ENCODE measurements at places on chromosomes 1 and 21.

DNA sequence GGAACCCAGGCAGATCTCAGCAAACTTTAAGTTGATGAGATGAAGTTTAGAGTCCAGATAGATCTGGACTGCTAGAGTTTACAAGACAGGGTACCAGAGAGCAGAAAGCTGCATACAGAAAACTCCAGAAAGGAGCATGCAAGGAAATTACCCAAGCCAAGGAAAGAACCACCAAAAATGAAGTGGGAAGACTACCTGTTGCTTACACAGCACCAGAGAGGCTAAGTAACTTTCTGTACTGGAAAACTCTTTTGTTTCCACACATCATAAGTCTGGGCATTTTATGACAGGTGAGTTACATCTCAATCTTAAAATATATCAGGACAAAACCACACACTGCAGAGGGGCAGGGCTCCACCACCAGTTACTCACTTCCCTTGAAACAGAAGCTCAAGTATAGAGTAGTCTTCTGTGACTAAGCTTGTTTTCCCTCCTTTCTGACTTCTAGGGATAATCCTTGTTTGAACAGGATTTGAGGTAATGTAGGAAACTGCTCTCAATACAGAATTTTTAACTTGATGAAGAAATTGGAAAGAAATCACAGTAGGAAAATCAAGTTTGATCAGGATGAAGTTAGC is 17.4 kb upstream of the GJA9 start:
- DNase-seq, result no peak

- DNase-seq, result no peak
Observed at GRCh38 chr1:182003953-182004586, 57.4 kb downstream of the ZNF648 start.

- DNase-seq, result no peak
Observed at GRCh38 chr1:224851848-224852261, 77.6 kb upstream of the DNAH14 start.

- DNase-seq, result no peak
Observed at GRCh38 chr21:33870768-33871167, 44.8 kb downstream of the ATP5PO start.

DNA sequence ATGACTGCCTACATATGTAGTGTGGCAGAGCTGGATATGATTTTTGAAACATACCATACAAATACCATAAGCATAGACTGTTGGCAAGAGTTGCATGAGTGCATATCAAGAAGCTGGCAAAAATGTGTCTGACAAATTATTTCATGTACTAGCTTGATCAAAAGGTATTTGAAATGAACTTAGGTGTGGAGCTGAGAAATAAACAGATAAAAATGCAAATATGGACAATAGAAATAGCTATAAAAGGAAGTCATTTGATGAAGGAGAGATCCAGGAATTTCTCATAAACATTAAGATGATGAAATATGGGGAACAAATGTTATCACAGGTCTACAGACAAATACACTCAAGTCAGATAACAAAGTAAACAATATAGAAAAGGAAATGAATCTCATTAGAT is 609.1 kb downstream of the PTPRC start:
- no peak for DNase-seq

DNA sequence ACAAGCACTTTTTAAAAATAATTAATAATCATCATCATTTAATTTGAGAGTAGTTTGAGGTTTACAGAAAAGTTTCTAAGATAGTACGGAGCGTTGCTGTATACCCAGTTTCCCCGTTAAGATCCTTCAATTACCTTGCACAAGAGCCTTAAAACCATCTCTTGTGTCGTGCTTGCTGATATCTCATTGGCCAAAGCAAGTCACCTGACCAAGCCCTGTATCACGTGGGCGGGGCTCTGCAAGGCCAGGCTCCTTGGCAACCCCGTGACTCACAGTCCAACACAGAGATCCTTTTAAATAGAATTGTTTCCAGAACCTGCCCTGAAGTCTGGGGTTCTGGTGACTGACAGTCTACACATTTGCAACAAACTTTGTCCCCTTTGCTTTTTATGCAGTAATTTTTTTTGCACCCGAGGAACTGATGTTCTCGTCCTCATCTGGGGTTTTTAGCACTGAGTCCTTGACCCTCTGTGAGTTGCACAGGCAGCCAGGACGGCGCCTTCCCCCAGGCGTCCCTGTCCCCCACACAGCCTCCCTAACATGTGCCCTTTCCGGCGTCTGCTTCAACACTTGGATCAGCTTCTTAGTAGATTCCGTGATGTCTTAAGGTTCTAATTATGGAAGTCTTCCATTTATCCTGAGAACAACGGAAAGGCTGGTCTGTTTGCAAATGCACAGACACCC is 183.3 kb upstream of the TMEM51 start:
- DNase-seq, result no peak

DNA sequence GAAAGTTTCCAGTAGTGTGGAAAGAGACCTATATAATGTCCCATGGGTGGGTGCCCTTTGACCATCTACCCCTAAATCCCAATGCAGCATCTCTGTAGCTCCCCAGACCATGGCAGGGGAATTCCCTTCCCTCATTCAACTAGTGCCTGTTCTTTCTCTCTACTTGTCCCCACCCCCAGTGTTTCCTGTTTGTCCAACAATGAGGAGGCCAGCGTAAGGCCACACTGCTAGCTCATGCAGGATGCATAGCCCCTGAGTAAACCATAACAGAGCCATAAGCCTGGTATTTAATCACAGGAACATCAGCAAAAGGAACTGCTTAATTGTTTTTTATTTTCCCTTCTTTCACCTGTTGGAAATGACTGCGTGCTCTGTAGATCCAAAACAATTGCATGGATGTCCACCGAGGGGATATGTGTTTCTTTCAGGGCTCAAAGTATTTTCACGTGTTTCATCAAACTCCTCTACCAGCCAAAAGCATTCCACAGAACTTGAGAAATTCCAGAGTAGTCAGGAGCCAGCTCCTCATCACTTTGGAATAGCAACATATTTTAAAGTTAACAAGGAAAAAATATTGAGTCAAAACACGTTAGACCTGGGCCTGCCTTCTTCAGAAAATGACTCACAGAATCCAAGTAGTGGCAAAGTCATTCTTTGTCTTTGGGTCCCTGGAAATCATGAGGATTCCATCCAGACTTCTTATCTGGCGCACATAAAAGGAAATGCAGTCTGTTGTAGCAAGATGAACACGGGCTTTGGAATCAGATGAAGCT is 162.5 kb upstream of the SGIP1 start:
- DNase-seq, result no peak

- peak; percentile 26 for DNase-seq
Observed at GRCh38 chr1:24846671-24847070, 83.4 kb downstream of the RUNX3 start.

DNA sequence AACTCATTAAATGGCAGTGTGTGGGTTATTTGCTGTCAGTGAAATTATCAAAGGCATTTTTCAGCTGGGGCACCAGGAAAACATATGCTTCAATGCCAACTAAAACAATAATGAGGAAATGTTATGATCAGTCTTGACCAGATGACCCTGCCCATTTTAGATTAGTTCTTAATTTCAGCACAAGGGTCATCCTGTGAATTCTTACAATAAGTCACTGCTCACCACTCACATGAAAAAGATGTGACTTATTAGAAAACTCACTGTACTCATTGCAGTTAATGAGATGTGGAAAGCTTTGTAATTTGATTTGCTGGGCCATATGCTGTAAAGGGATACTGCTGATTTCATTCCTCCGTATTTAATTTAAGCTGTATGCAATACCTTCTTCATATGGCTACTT is 178.5 kb upstream of the LMO4 start:
- DNase-seq, result no peak

- DNase-seq, result no peak
Observed at GRCh38 chr21:23101111-23101510, 2102.9 kb downstream of the NCAM2 start.

DNA sequence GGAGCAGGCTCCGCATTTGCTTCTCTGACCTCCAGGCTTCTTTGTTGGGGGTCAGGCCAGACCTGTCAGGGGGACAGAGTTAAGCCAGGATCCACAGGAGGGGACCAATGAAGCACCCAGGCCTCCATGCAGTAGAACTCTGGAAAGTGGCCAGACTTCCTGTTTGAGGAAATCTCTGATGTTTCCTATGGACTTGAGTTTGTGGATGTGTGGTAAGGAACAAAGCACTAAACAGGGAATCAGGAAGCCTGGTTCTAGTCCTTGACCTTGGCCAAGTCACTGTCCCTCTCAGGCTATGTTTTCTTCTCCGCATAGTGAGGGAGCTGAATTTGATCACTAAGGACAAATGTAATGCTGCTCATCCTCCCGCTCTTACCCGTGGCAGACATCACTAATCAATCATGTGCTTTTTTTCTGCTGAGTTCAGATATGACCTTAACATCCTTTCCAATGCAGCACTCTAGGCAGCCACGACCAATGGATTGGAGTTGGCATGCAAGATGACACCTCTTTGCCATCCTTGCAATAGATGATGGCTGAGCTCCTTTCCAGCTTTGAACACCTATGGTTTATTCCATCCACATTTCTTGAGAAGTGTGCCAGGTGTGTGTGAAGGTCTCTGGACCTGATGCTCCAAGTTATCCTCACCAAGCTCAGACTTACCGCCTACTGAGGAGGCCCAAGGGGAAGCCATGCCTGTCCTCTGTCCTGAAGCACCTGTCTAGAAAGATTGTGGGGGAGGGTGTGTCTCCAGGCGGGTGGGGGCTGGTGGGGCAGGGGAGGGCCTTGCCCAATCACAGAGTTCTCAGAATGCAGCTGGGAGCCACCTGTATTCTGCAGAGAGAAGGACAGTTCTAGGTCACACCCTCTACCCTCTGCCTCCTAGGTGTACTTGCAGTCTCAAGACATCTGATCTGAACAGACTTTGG is 9.9 kb downstream of the SH2D2A start:
- DNase-seq, result no peak

DNA sequence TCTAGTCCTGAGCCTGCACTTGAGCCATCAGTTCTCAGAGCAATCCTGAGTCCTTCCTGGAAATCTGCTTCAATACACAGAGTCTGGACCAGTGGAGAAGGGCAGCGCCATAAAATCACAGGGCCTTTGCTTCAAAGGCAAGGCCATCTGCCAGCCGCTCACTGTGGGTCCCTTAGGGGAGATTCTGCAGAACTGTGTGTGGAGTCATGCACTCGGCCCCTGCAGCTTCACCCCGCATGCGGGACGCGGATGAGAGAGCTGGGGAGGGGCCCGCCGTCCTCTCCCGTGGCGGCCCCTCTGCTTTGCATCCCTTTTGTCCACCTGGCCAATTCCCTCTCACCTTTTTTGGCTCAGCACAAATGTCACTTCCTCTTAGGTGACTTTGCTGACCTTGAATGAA is 311.2 kb upstream of the VAMP3 start:
- DNase-seq, result no peak

- no peak for DNase-seq
Observed at GRCh38 chr1:228957535-228957934, 222.3 kb downstream of the RHOU start.

- no peak for DNase-seq
Observed at GRCh38 chr1:20666804-20667203, 5.6 kb upstream of the DDOST start.

DNA sequence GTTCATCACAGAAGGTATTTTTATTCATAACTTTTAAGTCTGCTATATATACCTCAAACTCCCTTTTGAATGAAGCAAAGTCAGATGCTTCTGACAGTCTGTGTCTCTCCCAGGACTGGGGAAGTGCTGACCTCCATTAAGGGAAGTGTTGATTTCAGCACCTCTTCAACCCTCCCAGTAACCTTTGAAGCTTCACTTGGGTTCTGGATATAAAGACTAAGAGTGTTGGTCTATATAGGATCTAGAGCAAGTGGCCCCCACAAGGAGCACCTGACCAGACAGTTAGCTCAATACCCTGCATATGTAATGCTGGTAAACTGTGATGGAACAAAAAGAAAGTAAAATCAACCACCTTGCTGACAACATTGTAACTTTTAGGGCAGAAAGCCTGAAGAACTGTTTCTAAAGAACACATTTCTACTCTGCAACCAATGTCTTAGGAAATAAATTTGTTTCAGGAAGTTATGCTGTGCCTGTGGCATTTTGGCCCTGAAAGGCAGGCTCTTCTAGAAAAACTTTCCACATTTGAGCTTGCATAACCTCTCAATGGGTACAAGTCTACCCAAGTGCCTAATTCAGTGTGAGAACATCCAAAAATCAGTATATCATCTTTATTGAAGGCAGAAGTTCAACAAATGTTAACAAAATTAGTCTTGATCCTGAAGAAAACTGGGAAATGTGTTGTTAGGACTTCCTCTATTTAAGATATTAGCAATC is 865 bp upstream of the PTPN22 start:
- no peak for DNase-seq

- DNase-seq, result no peak
Observed at GRCh38 chr1:55679971-55680370, 464.8 kb upstream of the USP24 start.

- no peak for DNase-seq
Observed at GRCh38 chr1:91546301-91546581, 45.6 kb downstream of the CDC7 start.

GRCh38 chr1:101187297-101187696 is 49.5 kb upstream of the S1PR1 start:
- no peak for DNase-seq

DNA sequence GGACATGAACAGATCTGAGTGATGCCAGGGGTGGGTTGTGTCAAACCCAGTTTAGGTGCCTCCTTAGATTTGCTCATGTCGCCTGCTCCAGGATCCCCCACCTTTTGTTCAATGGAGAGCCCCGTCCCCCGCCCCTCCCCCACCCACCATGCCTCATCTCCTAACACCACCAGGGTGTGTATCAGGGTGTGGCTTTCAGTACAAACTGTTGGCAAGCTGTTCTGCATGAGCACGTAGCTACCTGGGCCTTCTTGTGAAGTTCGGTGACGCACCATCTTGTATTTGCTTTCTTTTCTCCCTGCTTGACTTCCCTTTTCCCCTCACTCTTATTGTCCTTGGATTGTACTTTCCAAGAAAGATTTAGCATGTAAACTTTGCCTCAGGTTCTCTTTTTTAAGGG is 94.8 kb downstream of the EBNA1BP2 start:
- no peak for DNase-seq

DNA sequence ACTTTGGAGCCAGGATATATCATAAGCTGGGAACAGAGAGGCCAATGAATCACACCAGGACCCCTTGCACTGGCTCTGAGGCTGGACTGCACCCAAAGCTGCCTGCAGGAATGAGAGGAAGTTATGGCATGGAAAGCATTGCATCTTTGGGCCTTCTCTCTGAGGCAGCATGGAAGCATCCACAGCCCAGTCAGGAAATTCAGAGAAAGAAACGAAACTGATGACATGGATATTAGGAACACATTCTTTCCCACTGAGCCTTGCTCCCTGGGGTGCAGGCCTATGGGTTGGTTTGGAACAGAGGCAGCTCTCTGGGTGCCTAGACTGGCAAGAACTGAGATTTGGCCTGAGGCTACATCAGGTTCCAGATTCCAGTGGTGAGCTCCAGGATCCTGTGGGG is 98.6 kb downstream of the NGF start:
- DNase-seq, result no peak

- no peak for DNase-seq
Observed at GRCh38 chr1:27360159-27361043, 6.4 kb downstream of the MAP3K6 start.

DNA sequence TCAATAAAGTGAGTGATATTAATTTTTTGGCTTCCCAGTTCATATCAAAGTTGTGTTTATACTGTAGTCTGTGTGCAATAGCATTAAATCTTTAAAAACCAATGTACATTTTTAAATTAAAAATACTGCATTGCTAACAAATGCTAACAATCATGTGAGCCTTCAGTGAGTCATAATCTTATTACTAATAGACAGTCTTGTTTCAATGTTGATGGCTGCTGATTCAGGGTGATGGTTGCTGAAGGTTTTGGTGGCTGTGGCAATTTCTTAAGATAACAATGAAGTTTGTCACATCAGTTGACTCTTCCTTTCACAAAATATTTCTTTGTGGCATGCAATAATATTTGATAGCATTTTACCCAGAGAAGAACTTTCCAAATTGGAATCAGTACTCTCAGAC is 109.0 kb downstream of the ZMYM4 start:
- DNase-seq, result no peak

GRCh38 chr21:40404396-40404800 is 442.6 kb downstream of the DSCAM start:
- DNase-seq, result no peak

Measured in bone marrow (tissue), 2 donors.